ENCODE measurements at places on chromosomes 7 and 10. TPM values are rescaled to one million over a fixed set of nuclear protein-coding genes. Genes with fewer than 3 reads are reported as not detected.

Gene HOXA4
- 0.66 TPM for total RNA-seq

Gene CYP3A7
- 0.33 TPM for total RNA-seq

Gene ATP6V0A4
- not detected for total RNA-seq

Gene PPP1R9A
- 1.7 TPM for total RNA-seq

Gene VOPP1
- total RNA-seq, result 83.3 TPM

Gene SCD
- 645 TPM for total RNA-seq

Gene PHYHIPL
- not detected for total RNA-seq

Gene PODXL
- 1.2 TPM for total RNA-seq

Gene IFIT1B
- not detected for total RNA-seq

Gene APBB1IP
- 6.3 TPM for total RNA-seq

Gene PIK3CG
- not detected for total RNA-seq

Gene GFRA1
- total RNA-seq, result 0.15 TPM

Gene ECHDC3
- 15.1 TPM for total RNA-seq

Gene MUC12
- 0.87 TPM for total RNA-seq

Gene NXPH1
- not detected for total RNA-seq

Gene ODAD2
- total RNA-seq, result under 0.01 TPM

Gene COL17A1
- under 0.01 TPM for total RNA-seq

Gene TCERG1L
- not detected for total RNA-seq

Gene NME8
- total RNA-seq, result not detected

Gene PLPP4
- 1.2 TPM for total RNA-seq

Gene AZGP1
- total RNA-seq, result not detected

Gene HOXA13
- total RNA-seq, result under 0.01 TPM

Gene GPC2
- total RNA-seq, result 2.6 TPM

Gene DTX2
- 7.1 TPM for total RNA-seq

Gene OR6B1
- total RNA-seq, result not detected

Gene CHN2
- total RNA-seq, result 0.29 TPM

Gene STAG3
- total RNA-seq, result 1.6 TPM

Gene SLC26A3
- not detected for total RNA-seq

Data from smooth muscle cell of trachea (primary cell).